ENCODE measurements at places on chromosomes 1 and 21.

DNA sequence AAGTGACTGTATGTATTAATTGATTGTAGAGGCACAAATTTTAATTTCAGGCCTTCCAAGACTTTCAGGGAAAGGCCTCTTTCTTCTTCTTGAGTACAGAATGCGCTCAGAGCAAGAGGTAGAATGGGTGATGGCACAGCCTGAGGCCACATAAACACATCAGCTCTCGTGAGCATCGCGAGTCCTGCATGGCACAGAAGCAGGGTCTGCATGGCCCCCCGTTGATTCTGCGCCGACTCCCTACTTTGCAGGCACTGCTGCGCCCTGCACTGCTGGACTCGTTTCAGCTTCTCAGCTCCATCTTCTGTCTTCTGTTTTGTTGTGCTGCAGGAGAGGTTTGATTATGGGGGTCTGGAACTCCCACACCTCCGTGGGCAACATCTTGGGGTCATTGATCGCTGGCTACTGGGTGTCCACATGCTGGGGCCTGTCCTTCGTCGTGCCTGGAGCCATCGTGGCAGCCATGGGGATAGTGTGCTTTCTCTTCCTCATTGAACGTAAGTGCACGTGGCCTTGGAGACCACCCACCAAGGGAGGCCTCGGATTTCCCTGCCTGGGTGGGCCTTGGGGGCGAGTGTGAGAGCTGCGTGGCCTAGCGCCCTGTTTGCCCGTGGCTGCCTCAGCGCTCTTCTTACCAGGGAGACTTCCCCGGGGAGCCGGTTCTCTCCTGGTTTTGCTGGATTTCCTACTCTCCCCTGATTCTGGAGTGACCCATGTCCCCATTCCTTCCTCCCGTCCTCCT, 29.6 kb downstream of the SLC37A1 start:
- DNase-seq, result no peak

GRCh38 chr1:30404341-30404740, 319.0 kb downstream of the MATN1 start:
- DNase-seq, result no peak

- DNase-seq, result no peak
Measured at GRCh38 chr21:32372755-32373154, 20.1 kb downstream of the URB1 start.

DNA sequence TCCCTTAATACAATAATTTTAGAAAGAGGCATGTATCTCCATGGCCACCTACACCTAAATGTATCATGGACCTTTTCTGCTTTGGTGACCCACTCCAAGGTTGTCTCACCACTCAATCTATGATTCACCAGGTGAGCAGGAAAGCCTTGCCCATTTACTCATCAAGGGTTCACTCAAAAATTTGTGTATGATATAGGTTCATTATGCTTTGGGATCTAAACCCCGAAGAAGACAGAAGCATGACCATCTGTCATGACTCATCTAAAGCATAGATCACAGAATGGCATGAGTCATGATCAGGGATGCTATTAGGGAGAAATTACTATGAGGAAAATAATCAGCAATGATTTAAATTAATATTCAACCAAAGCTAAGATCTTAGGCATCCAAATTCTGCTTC, 38.5 kb downstream of the PYHIN1 start:
- DNase-seq, result no peak

GRCh38 chr1:107835151-107835670, 129.8 kb downstream of the VAV3 start:
- DNase-seq, result no peak

DNA sequence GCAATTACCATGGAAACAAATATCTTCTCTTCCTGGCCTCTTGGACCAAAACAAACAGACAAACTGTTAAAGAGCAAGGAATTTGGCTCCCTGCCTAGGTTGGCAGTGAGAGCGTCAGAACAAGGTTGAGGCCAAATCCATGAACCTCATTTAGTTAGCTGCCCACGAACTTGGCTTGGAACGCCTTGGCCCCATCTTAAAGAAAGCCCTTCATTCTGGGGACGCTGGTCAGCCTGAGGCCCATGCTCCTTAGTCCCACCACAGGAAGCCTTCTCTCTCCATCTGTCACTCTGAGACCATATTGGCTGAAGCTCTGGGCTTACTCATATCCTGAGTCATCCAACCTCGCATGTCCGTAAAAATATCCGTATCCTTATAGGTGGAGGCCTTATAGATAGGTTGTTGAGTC, 62.4 kb upstream of the DIRAS3 start:
- DNase-seq, result no peak

GRCh38 chr1:186187601-186188000, 187.5 kb downstream of the TPR start:
- no peak for DNase-seq

DNA sequence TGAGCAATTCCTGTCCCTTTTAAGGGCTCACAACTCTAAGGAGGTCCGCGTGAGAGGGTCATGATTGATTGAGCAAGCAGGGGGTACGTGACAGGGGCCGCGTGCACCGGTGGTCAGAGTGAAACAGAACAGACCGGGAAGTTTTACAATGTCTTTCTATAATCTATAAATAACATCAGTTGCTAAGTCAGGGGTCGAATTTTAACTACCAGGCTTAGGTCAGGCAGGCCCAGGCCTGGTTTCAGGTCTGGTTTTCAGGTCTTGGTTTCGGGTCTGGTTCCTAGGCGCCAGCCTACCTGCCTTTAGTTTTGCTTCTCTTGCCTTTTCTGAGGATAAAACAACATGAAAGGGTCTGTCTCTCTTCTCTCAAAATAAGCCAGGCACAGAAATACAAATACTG, 476.0 kb upstream of the CAMK1G start:
- no peak for DNase-seq

GRCh38 chr1:62712336-62713243, 24.4 kb upstream of the DOCK7 start:
- no peak for DNase-seq

GRCh38 chr1:19462781-19463503, 22.4 kb downstream of the CAPZB start:
- DNase-seq, result peak; percentile 40

GRCh38 chr1:162145280-162145965, 75.9 kb downstream of the NOS1AP start:
- no peak for DNase-seq

Measured in stimulated activated CD8-positive, alpha-beta memory T cell treated with anti-CD3 and anti-CD28 coated beads, Interleukin-7, amount 100 ng/mL, for 1 hour (primary cell).